Mesothelial cell of epicardium (in vitro differentiated cells): ENCODE measurements at places on chromosomes 6 and 20. TPM values are rescaled to one million over a fixed set of nuclear protein-coding genes. Genes with fewer than 3 reads are reported as not detected.
A peak's percentile ranks its signal among the peaks of the same experiment; 100 is the strongest.

The FOXQ1 gene
- total RNA-seq, result 0.20 to 0.53 TPM (median 0.41 TPM) in 3 replicates

DNA sequence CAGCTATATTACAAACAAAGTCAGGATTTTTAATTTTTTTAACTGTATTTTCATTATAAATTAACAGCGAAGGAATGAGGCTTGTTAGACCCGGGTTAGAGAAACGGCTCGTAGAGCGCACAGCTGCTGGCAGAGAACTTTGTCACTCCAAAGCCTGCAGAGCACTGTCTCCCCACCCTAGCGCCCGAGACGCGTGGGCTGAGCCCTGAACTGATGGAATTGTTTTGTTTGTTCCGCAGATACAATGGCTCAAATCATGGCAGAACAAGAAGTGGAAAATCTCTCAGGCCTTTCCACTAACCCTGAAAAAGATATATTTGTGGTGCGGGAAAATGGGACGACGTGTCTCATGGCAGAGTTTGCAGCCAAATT is 810 bp downstream of the LAMP5 start:
- DNase-seq, result no peak

The CCN6 gene
- not detected in 3 replicates for total RNA-seq

DNA sequence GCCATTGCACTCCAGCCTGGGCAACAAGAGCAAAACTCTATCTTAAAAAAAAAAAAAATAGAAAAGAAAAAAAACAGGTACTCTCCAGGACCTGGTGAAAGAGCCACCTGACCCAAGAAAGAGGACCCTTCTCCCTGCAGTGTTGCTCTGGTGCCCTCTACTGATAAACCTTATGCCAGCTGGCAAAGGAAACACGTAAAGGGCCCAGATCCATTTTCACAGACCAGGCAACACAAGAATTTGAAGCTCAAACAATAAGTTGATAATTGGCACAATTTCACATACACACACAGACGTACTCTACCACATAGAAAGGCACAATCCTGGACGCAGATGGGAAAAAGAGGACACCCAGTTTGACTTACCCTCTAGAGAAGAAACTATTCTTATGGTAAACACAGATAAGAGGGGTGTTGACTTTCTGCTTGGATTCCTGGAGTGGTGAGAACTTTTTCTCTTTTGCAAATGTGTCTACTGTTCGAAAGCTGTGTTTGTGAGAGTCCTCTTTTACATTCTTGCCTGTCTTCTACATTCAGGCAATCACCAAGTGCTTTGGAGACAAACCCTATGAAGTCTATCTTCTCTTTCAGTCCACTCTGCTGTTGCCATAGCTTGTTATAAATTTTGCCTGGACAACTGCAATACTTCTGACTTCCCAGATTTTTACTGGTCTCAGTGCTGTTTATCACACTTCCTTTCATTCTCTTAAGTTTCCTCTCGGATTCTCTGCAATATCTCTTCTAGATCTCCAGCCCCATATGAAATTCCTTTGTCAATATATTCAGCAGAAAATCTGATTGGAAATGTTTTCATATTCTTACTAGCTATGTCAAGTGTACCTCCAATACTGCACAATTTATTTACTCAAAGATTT is 6.4 kb upstream of the SNRPB start:
- no peak for DNase-seq

GRCh38 chr20:10309326-10309725 is 90.7 kb downstream of the SNAP25 start:
- no peak for DNase-seq

DNA sequence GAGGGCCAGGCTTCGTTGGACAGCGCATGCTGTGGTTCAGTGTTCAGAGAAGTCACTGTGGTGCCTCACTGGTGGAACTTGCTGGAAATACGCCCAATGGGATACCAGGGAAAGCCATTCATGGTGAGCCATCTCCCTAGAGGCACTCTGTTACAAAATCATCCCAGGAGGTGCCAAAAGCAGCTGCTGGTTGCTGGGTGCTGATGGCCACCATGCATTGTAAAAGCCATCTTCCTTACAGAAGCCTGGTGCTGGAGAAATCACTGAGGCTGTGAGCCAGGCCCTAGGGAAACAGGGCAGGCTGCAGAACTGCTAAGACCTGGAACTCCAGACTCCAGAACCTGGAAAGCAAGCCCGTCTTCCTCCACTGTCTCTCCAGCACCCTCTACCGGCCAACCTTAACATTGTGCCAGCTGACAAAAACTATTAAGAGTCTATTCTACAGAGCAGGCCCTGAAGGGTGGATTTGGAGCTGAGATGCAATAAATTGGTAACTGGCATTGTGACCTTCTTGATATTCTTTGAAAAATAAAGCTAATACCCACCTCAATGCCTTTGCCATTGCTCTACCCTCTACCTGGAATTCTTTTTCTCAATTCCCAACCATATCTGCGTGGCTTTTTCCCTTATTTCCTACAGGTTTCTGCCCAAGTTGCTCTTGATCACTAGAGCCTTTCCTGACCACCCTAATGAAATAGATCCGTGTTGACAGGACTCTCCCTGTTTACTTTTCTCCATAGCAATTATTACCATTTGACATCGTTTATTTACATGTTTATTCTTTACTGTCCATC is 18.5 kb downstream of the SNRPB start:
- DNase-seq, result peak; percentile 82

- DNase-seq, result no peak
Measured at GRCh38 chr6:126111327-126111726, 125.0 kb downstream of the TRMT11 start.

GRCh38 chr6:43496370-43497128 is 13.6 kb downstream of the LRRC73 start:
- no peak for DNase-seq

DNA sequence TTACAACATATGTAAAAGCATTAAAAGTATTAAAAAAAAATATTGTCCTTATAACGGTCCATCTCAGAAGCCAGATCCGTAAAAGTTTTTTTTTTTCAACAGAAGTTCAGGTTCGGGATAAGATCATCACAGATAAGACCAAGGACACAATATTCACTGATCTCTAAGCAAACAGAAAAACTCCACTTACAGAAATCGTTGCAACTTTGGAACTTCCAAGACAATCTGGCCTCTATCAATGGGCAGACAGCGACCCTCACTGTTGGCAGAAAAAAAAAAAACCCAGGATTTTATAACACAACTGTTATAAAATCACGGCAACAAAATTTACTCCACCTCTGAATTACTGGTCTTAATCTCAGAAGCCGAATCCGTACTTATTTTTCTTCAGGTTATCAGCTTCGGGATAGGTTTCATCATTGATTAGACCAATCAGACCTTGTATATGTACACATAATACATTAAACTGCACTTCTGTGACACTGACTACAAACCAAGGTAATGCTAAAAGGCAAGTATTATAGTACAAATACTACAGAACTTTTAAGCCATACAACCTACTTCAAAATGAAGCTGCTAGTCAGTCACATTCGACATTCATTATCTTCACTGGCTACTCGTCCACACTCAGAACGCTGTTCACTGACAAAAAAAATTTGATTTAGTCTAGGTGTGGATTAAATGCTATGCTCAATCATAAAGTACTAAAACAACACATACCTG is 34.7 kb upstream of the SYNCRIP start:
- DNase-seq, result no peak

The ABHD16B gene
- total RNA-seq, result not detected in 3 replicates

The MRAP2 gene
- 2.0 to 2.7 TPM (median 2.1 TPM) in 3 replicates for total RNA-seq
